Thymus (tissue), 14 donors: ENCODE measurements at places on chromosomes 7 and 10.

GRCh38 chr10:69234447-69234846 is 14.3 kb downstream of the HKDC1 start:
- no peak for DNase-seq

- DNase-seq, result no peak
Measured at GRCh38 chr10:23368816-23369640, 24.4 kb upstream of the C10orf67 start.

GRCh38 chr7:78542541-78542940 is 744.0 kb downstream of the PHTF2 start:
- DNase-seq, result no peak

GRCh38 chr10:11403116-11403515 is 208.3 kb downstream of the USP6NL start:
- DNase-seq, result peak; percentile 81

DNA sequence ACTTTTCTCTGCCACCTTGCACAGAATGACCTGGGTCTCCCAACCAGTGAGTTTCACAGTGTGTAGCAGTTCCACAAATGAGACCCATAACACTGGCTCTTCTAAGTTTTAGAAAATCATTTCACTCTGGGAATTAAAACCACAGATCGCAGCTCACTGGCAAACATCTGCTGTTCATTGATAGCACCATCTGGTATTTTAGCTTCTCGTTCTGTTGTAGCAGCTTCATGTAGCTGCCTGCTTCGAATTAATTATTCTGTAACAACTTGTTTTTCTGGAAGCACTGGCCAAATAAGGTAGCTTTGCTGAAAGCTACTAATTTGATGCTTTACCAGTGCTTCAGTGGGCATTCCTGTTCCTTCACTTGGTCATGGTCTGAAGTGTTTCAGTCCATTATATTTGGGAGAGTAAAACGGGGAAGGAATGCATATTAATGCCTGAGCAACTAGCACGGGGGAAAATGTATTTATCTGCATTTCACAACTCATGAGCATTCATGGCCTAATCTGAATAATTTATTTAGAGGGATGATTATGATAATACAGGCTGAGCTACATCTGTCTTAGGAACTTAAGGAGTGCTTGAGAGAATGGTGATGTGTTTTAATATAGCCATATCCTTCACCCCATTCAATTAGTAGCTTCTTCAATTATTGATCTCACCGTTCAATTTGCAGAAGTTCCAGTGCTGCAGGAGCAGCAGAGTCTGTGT is 447.4 kb downstream of the XPNPEP1 start:
- DNase-seq, result no peak

DNA sequence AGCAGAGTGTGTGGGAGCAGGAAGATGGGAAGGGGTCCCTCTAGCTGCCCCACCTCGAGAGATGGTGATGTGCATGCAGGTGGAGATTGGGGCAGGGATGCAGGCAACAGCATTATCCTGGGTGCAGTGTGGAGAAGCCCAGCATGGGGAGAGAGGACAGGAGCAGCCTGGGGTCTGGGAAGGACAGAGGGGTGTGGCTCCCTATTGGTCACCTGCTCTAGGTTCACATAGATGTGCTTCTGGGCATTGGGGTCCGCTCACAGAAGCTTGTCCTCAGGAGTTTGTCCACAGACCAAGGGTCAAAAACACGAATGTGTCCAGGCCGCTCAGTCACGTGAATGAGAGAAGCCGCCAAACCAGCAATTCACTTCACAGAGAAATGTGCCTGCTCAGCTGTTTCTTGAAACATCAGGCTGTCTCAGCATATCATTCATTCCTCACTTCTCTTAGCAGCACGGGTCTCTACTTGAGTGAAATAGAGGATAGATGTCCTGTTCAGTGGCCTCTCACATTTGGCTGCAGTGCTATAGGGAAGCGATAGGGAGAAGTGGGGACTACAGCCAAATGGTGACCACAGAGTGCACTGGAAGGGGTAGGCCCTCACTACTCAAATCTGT is 11.5 kb upstream of the SLC29A3 start:
- no peak for DNase-seq

DNA sequence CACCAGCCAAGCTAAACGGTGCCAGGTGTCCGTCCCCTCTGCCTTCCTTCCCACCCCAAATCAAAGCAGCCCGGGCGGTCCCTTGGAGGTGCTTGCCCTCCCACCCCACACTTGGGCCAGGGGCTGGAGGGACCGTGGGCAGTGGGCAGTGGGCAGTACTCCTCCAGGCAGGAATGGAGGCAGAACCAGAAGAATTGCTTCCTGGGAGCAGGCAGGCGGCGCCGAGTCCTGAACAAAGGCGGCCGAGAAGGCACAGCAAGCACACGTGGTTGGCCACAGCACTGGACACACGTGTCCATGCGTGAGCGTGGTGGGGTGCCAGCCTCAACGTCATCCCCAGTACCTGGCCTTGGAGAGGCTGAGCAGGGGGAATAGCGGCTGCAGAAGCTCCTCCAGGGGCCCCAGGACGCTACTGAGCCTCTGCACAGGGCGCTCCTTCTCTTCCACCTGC is 48.4 kb upstream of the NKX6-2 start:
- DNase-seq, result no peak

DNA sequence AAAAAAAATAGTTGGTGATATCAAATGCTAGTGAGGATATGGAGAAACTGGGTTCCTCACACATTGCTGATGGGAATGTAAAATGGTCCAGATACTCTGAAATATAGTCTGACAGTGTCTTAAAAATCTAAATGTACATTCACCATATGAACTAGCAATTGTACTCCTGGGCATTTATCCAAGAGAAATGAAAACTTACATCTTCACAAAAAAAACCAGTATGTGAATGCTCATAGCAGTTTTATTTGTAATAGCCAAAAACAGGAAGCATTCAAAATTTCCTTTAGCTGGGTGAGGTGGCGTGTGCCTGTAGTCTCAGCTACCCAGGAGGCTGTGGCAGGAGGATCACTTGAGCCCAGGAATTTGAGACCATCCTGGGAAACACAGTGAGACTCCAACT is 2.1 kb upstream of the SSC4D start:
- no peak for DNase-seq

GRCh38 chr10:36556468-36556867 is 568.9 kb upstream of the ANKRD30A start:
- no peak for DNase-seq

DNA sequence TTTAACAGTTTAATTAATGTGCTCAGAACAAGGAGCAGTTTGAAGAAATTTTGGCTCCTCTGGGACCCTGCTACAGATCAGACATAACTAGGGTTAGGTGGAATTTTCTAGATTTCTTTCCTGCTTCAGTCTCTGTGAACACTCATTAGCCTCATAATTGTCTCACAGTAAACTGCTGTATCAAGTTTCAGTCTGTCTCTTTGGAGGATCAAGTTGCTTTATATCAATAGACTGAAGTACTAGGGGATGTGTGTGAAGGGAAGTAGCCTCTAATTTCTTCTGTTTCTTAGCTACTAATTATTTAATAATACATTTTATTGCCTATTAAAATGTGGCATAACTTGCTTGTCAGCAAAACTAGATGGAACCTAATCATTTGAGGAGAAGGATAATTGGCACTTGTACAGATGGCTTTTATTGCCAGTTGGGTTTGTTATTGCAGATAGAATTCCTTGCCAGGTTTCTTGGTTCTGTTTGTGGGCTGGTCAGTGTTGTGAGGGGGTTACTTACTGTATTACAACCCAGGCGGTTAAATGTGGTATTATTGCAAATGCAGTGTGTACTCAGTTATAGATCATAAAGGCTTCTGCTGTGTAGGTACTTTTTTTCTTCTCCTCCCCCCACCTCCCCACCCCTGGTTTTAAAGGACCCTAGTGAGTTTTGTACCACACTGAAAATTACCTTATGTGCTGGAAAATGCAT is 758.0 kb downstream of the AUTS2 start:
- no peak for DNase-seq

- DNase-seq, result no peak
Measured at GRCh38 chr10:89813546-89813945, 112.2 kb downstream of the KIF20B start.

GRCh38 chr7:73638911-73639310 is 14.6 kb upstream of the MLXIPL start:
- DNase-seq, result no peak

DNA sequence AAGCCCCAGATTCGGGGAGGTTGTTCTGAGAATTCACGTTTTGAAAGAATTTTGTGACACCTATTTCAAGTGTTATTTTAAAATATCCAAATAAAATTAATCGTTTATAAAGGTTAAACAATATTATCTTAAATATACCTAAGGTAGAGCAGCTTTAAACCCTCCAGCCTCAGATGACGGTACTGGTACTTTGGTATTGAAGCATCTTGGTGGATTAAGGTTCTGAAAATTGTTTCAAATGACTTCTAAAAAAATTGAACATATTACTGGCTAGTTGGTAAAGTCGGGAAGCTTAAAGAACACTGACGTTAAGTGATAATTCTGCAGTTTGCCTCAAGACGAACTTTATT is 392 bp upstream of the HUS1 start:
- no peak for DNase-seq

DNA sequence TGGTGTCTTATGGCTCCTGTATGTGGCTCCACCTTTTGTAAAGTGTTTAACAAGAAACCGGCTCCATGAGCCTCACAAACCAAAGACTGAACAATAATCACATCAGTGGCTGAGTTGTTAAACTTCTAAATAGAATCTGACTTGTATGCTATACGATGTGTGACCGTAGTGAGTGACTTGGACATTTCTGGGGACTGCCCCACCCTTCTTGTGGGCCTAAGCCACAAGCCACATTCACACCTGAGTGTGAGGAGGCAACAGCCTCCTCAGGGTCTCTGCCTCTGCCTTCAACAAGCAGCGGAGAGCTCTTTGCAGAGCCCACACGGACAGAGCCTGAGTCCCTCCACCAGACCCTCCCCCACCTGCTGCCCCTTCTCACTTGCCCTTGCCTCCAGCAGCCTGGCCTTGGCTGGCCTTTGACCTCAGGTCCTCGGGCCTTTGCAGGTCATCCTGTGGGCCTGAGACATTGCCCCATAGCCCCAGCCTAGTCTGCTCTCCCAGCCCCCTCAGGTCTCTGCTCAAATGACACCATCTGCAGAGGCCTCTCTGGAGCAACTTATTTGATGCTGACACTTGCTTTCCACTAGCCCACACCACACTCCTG is 156.8 kb upstream of the TNS3 start:
- no peak for DNase-seq

DNA sequence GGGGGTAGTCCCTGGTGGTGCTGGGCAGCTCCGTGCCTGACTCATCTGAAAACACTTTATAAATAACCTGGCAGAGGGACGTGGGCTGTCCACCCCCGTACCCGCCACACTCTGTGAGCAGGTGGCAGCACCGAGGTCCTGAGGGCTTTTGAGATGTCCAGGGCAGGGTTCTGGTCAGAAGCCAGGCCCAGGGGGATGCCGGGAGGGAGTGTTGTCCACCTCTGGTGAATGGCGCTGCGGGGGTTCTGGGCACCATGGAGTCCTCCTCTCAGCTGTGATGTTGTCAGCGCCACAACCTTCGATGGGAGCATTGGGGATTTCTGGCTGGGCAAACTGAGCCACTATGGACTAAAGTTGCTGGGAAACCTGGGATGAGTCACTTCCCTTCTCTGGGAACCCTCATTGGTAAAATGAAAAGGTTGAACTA is 27.4 kb upstream of the GOLGA7B start:
- DNase-seq, result no peak

DNA sequence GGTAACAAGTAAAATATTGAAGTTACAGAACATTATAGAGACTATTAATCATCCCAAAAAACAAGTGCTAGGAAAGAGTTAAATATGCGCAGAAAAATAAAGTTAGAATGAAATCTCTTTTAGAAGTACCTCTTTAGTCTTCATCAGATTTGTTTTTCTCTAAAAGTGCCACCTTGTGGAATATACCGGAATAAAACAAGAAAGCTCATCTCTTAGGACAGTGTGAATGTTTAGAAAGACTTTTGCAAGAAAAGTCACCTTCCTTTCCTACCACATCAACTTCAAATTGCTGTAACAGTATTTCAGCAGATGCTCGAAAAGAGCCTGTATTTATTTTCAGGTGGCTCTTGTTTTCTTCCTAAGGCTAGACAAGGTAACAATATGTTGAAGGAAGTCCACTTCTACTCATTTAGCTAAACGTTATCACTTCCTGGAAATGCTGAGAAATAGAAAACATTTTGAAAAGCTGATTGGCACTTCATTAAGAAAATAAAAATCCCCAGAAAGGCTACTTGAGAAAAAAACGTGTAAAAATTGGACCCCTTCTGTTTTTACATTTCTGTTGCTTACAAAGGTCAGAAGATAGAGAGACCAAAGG is 19.8 kb upstream of the FAM133B start:
- peak; percentile 61 for DNase-seq
